Activated naive CD4-positive, alpha-beta T cell treated with Interleukin-2 at 50 U/mL for 16 hours (primary cell): ENCODE measurements at places on chromosomes 2 and 18.

GRCh38 chr2:177284531-177284930, 20.0 kb upstream of the NFE2L2 start:
- DNase-seq: no peak

- DNase-seq: no peak
These were observed 161.6 kb upstream of the TACR1 start for GRCh38 chr2:75360945-75361344.

- no peak for DNase-seq
These were observed 5.8 kb upstream of the HOXD1 start for GRCh38 chr2:176182671-176183070.

DNA sequence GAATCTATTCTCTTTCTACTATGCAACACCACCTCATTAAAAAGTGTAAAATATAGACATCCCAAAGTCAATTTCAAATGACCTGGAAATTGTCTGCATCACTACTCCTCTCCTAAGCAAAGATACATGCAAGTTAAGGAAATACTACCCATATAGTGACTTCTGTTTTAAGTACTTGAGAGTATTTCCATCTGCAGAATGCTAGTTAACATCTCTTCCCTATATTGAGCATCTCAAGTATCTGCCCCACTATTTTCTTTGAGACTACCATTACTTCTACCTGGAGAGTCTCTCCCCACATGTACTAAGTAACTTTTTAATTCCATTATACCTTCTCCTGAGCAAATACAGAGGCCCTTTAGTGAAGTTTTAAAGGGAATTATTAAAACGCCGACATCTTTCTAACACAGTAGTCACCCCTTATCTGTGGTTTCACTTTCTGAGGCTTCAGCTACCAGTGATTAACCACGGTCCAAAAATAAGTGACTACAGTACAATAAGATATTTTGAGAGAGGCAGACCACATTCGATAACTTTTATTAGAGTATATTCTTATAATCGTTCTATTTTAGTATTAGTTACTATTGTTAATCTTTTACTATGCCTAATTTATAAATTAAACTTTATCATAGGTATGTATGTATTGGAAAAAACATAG, 21.8 kb downstream of the CWC22 start:
- DNase-seq: no peak

- no peak for DNase-seq
These were observed 299.6 kb downstream of the AGPS start for GRCh38 chr2:177692042-177692782.

GRCh38 chr2:118657466-118657865, 190.0 kb downstream of the EN1 start:
- no peak for DNase-seq

- no peak for DNase-seq
These were observed 140.1 kb downstream of the HDAC4 start for GRCh38 chr2:239260546-239261327.

- DNase-seq: no peak
These were observed 289.8 kb upstream of the UBE2E3 start for GRCh38 chr2:180690611-180691010.

GRCh38 chr2:25430556-25430955, 88.8 kb upstream of the DNMT3A start:
- no peak for DNase-seq

DNA sequence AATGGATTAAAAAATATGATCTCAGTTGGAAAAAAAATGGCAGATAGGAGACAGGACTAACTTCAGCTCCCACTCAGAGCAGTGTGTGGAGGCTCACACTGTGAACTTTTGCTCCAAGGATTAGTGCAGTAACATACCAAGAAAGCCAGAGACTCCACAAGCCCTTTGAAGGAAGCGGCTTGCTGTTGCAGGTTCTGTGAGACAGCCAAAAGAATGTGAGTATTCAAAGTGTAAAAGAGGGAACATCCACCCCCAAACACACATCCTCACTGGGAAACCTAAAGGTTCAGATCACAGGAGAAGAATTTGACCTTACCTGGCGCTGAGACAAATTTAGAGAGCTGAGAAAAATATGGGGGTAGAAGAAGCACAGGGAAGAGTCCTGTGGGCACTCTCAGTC, 77.5 kb downstream of the FAM171B start:
- DNase-seq: no peak

DNA sequence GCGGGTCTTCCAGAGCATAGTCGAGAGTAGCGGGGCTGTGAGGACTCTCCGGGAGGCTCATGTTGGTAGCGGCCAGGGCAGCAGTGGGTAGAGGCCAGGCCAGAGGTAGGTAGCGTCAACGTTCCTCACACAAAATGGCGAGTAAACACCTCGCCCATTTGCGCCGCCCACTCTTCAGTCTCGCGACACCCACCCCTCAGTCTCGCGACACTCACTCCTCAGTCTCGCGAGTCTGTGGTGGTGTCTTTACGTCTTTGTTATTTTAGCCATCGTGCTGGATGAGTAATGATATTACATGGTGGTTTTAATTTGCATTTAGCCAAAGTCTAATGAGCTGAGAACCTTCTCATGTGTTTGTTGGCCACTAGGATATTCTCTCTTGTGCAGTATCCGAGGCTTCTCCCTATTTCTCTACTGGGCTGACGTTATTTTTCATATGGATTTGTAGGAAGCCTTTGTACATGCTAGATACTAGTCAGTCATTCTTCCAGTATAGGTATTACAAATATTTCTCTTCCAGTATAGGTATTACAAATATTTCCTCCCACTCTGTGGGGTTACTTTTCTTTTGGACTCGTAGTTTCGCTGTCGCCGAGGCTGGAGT, at the start of gene TSPYL6:
TSS of gene TSPYL6 (minus strand) at position 139 of the 604 bp plus-strand sequence. CDS start at position 61, 78 bp downstream.
- DNase-seq: no peak

DNA sequence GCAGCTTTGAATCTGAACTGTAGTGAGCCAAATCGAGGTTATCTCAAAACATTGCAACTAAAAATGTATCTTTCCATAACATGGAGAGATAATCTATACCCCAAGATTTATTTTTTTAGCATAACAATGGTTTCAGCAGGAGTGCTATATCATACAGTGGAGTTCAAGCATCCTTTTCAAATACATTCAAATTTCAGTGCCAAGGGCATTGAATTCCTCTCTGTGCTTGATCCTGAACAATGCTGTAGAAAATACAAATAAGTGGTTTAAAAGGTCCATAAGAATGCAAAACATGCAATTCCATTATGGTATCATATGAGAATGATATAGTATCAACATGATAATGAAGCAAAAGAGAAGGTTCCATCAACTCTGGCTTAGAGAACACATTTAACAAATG, 201.7 kb downstream of the TXNL1 start:
- DNase-seq: no peak

DNA sequence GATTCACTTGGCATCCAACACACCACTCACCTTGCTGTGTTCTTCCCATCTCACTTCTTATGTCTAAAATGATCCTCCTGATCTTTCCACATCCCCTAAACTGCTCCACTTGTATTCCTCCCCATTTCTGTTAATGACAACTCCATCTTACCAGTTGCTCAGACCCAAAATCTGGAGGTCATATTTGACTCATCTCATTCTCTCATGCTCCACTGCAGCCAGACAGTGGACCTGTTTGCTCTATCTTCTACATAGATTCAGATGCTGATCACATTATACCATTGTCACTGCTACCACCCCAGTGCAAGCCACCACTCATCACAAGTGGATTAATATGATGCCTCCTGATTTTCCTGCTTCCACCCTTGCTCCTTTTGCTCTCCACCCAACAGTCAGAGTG, 7.9 kb upstream of the NABP1 start:
- no peak for DNase-seq

DNA sequence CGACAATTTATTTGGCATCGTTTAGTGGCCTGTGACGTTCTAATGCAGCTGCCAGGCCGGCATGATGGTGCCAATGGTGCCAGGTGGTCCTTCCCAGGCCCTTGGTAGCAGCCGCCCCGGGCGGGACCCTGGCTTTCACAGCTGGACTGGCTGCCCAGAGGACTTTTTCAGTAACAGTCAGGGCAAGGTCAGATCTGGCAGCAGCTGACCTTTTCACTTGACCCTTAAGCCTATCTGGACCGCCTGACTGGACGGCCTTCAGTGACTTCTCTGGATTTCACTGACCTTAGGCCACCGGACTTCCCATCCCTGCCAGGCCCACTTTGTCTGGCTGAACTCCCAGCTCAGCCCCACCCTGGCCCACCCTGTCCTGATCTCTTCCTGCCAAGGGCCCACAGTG, 15.9 kb downstream of the TRIB2 start:
- no peak for DNase-seq

DNA sequence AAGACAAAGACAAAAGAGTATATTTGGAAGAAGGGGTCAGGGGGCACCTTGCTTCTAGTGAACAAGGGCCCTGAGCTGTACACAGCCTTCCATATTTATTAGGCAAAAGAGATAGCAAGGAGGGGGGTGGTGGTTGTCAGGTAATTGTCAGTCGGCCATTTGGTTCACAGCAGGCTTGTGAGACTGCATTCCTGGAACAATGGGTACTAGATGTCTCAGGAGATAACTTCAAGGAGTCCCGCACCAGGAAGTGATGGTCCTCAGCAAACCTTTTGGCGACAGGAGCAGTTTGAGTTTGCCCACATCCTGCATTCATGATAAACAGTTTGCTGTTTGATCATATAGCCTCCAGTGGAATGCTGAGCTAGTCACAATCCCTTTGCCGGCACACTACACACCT, 376.4 kb upstream of the RAB12 start:
- no peak for DNase-seq

GRCh38 chr2:238127165-238128060, 11.1 kb upstream of the KLHL30 start:
- no peak for DNase-seq

GRCh38 chr2:47007223-47007825, 91.7 kb upstream of the MCFD2 start:
- no peak for DNase-seq

- DNase-seq: no peak
These were observed 1027.7 kb downstream of the TMEM182 start for GRCh38 chr2:103789381-103790095.

DNA sequence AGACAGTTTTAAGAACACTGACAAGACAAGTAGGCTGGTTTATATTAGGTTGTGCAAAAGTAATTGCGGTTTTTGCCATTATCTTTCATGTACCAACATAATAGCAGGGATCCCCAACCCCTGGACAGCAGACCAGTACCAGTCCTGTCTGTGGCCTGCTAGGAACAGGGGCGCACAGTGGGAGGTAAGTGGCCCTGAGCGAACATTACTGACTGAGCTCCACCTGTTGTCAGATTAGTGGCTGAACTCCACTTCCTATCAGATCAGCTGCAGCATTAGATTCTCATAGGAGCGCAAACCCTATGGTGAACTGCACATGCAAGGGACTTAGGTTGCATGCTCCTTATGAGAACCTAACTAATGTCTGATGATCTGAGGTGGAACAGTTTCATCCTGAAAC, 921.9 kb downstream of the CCDC85A start:
- no peak for DNase-seq

GRCh38 chr2:65486282-65486681, 53.9 kb upstream of the SPRED2 start:
- no peak for DNase-seq

GRCh38 chr2:68032702-68033101, 30.1 kb downstream of the C1D start:
- DNase-seq: no peak

DNA sequence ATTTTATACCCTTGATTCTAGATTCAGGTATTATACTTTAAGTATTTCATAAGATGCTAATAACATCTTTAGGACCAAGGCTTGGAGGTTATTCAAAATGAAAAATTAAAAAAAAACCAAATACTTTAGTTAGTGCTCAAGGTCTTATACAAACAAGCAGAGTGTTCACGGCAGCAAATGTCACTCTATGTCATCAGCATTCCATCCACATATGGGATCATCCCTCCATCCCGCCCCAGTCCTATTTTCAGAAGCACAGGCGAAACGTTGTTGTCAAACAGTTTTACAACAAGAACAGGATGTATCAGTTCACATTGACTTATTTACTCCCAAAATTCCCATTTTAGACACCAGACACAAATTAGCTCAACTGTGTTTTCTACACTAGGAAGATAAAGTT, 83.7 kb downstream of the DSEL start:
- DNase-seq: no peak

- DNase-seq: no peak
These were observed 345.3 kb upstream of the CDH2 start for GRCh38 chr18:28522236-28522635.

GRCh38 chr18:48374423-48375149, 34.6 kb downstream of the ZBTB7C start:
- DNase-seq: no peak

DNA sequence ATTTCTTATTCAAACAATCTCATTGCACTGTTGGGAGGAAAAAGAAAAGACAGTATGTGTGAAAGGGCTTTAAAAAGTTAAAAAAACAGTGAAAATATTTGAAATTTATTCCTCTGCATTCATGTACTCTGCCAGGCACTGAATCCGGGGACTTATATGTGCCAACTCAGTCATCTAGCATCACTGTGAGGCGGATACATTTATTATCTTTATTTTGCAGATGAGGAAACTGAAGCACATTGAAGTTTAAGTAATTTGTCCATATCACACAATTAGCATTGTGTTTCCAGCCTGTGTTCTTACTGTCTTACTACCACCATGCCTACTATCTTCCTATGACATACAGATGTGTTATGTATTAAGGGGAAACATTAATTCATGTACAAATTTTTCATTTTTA, 1.8 kb downstream of the LCLAT1 start:
- DNase-seq: no peak

- DNase-seq: no peak
These were observed 37.6 kb downstream of the TGFBRAP1 start for GRCh38 chr2:105291981-105292380.

DNA sequence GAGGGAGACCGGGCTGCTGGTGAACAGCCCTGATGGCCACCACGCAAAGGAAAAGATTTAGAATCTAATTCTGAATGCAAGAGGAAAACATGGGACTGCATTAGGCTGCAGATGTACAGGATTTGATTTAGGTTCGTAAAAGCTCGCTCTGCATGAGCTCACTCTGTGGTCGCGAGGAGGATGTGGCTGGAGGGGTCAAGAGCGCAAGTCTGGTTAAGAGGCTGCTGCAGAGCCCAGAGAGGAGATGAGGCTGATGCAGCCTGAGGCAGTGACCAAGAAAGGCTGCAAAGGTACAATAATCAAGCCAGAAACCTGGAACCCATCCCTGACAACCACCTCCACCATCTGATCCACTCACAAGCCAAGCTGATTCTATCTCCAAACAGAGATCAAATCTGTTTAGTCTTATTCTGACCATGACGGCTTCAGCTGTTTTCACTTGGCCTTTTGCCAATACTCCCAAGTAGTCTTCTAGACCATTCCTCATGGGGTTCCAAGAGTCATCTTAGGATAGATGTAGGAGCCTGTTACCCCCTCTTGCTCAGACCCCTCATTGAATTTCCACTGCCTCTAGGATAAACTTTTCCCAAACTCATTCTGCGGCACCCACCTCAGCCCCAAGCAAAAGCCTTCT, 58.9 kb upstream of the ARL4C start:
- no peak for DNase-seq
